Natural killer cell treated with Interleukin-12 subunit alpha and Interleukin-12 subunit beta and Interleukin-15 and Interleukin-18, amount 100 ng/mL, for 72 hours (primary cell): ENCODE measurements at places on chromosomes 3 and 15. TPM values are rescaled to one million over a fixed set of nuclear protein-coding genes. Genes with fewer than 3 reads are reported as not detected.

- H3K27me3 ChIP-seq: no peaks in the 10 kb centered on the region
- no peak overlapping the region for H3K4me3 ChIP-seq
- no peak for DNase-seq
Observed at GRCh38 chr3:190718097-190718496, 144.4 kb downstream of the GMNC start.

DNA sequence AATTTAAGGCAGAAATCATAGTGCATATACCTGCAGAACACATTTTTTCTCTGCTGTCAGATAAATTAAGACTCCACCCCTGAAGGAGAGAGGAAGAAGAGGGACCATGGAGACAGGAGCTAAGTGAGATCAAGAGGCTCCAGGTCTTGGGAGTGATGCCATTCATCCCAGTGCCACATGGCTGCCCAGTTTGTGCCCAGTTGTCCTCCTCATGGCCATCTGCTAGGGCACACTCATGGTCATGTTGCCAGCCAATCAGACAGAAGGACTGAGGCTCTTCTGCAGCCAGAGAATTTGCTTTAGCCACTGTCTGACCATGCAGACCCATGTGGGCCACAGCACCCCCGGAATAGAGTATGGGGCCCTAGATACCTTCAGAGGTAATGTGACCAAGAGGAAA is 270.5 kb upstream of the PROK2 start:
- H3K36me3 ChIP-seq: no peaks in the 10 kb centered on the region
- peaks cover 2% of the 10 kb centered on the region for H3K27me3 ChIP-seq
- no peak overlapping the region for H3K4me3 ChIP-seq
- no peaks in the 10 kb centered on the region for H3K4me1 ChIP-seq

DNA sequence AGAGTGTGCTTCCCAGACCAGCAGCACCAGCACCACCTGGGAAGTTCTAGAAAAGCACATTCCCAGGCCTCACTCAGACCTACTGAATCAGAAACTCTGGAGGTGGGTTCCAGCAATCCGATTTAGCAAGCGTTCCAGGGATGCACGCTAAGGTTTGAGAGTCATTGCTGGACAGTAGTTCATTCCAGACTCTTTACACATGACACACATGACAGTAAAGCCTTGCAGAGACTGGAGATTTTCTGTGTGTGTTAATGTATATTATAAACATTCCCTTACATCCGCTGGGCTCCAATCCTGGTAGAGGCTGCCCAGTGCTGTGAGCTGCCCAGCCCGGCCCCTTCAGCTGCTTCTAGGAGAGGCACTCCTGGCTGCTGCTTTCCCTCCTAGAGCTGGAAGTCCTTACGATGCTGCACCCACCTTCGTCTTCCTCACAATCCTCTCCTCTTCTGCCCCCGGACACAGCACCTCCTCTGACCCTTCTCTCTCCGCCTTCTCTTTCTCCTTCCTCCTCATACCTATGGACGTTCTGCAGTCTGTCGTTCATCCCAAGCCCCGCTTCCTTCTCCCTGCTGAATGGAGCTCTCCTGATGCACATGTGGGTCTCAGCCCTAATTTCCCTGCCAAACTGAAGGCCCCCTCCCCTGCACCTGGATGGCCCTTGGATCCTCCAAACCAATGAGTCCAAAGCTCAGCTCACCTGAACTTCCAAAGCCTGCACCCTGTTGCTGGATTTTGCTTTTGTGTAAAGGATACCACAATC is 44.4 kb downstream of the ITGA11 start:
- peaks cover 14% of the 10 kb centered on the region for H3K27me3 ChIP-seq
- no peaks in the 10 kb centered on the region for H3K36me3 ChIP-seq
- H3K4me3 ChIP-seq: no peak overlapping the region
- DNase-seq: peak; percentile 13
- peaks cover 6% of the 10 kb centered on the region for H3K4me1 ChIP-seq

DNA sequence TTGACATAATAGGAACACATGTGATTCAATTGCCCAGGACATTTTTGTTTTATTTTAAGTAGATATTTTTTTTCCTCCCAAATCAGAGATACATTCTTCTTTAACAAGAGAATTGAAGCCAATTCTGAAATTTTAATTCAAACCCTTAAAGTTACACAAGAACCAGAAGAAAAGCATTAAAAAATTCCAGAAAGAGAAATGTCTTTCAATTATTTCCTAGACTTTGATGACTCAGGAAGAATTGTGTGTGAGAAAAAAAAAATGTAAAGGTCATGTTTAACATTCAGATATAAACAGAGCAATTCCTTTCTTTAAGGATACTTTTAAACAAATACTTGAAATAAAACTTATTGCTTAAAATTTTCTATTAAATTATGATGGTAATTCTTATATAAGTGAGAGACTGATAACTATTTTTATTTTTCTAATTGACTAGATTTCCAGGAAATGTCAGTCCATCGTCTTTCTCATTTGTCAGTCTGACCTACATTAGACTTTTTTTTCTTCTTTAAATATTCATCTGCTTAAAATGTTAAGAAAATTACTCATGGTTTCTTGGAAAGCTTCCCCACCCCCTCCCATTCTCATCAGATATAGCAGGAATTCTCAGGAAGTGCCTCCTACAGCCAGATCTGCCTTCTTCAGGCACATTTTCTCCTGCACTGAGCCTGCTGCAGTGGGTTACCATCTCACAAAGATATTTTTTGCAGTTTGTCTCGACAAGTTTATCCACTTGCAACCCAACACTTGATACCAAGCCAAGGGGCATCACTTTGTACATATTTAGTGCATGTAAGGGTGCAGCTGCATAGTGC is 261.8 kb upstream of the CBLB start:
- peaks cover 5% of the 10 kb centered on the region for H3K4me1 ChIP-seq
- peak overlapping the region; percentile 52 for H3K4me3 ChIP-seq
- H3K36me3 ChIP-seq: no peaks in the 10 kb centered on the region
- no peaks in the 10 kb centered on the region for H3K27me3 ChIP-seq

GRCh38 chr3:65277798-65278197 is 590.0 kb upstream of the ADAMTS9 start:
- no peaks in the 10 kb centered on the region for H3K4me1 ChIP-seq
- no peak overlapping the region for H3K4me3 ChIP-seq
- no peaks in the 10 kb centered on the region for H3K27me3 ChIP-seq
- no peak overlapping the region for H3K27ac ChIP-seq
- DNase-seq: no peak

- no peaks in the 10 kb centered on the region for H3K27me3 ChIP-seq
- H3K27ac ChIP-seq: no peak overlapping the region
- DNase-seq: no peak
- H3K36me3 ChIP-seq: no peaks in the 10 kb centered on the region
- H3K4me3 ChIP-seq: no peak overlapping the region
Observed at GRCh38 chr15:77118882-77119321, 48.0 kb upstream of the TSPAN3 start.

DNA sequence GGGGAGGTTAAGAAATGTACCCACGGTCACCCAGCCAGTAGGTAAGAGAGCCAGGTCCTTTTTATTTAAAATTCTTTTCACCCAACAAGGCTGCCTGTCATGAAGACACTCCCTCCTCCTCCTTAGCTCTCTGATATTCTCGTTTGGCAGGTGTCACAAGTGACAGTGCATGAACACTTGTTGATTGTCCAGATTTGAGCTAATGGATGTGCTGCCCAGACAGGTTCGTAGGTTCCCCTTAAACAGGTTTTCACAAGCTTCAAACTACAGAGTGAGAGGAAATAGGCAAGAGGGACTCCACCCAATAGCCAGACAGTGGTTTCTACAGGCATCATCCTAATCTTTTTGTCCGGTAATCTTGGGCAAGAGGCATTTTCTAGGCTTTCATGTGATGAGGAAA is 32.2 kb downstream of the ATP13A4 start:
- H3K36me3 ChIP-seq: no peaks in the 10 kb centered on the region
- no peaks in the 10 kb centered on the region for H3K4me1 ChIP-seq
- no peak overlapping the region for H3K27ac ChIP-seq
- DNase-seq: no peak

DNA sequence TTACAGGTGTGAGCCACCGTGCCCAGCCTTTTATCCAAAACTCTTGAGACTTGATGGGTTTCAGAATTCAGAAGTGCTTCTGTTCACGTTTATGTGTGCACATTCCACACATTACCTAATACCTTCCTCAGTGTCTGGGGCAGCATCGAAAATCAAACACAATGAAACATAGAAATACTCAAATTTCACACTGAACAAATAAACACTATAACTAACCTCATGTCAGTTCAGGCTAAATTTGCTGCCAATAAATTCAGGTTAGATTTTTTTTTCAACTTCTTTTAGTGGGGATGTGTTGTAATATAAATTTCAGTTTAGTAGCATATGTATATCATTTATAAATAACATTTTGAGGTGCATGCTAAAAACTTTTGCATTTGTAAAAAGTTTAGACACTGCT is 2.8 kb downstream of the EIF2AK4 start:
- H3K27me3 ChIP-seq: peaks cover 6% of the 10 kb centered on the region
- no peak overlapping the region for H3K4me3 ChIP-seq
- peaks cover 11% of the 10 kb centered on the region for H3K36me3 ChIP-seq
- no peak for DNase-seq

DNA sequence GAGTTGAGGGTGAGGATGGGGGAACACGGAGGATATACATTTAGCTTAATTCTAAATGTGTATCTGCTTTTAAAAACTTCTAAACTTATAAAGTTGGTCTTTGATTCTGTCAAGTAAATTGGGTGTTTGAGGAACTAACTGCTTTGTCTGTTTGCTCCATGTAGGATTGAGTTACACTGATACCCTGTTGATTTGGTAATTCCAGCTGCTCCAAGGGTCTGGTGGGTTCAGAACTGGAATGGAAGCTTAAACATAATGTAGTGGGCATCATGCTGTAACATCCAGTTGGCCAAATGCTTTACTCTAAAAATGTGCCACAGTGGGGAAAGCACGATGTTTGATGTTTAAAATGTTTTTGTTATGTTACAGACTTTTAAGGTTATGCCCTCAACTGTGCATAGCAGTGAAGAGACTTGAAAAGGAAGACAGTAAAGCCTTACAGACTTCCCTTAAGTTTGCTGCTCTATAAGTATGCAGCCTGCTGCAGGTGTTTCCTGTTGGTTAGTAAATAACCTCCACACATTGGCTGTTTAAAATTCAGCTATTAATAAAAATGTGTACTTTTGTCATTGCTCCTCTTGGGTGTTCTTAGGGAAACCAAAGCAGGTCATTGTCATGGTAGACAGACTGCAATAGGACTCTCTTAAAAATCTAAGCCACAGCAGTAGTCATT is 5.9 kb upstream of the EDEM1 start:
- H3K4me1 ChIP-seq: peaks cover 8% of the 10 kb centered on the region
- no peak overlapping the region for H3K27ac ChIP-seq
- DNase-seq: no peak
- H3K36me3 ChIP-seq: peaks cover 7% of the 10 kb centered on the region
- no peaks in the 10 kb centered on the region for H3K27me3 ChIP-seq

DNA sequence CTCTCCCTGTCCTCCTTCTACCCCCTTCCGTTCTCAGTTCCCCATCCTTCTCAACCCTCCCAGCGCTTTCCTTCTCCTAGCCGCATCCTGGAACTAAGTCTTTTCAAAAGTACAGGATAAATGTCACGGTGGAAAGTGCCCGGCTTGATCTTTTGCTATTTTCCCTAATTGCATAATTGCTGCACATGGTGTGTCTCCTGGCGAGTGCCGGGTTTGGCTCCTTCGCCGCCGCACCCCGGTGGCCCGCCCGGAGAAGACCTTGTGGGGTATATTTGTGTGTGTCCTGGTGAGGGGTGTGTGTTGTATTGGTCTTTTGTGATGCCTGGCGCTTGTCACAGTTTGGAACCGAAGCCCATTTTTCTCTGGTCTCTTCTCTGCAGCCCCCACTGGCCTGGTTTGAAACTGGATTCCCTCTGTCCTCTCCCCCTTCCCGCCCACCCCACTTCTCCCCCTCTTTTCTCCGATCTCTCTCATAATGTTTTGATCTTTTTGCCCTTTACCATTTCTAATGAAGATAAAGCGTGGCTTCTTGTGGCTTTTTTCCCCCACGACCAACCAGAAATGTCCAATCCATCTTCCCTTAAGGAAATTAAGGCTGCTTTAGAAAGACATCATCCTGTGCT is 692 bp downstream of the UBE2E2 start:
- DNase-seq: no peak
- peak overlapping the region; percentile 86 for H3K4me3 ChIP-seq
- peak overlapping the region; percentile 64 for H3K27ac ChIP-seq
- H3K4me1 ChIP-seq: peaks cover 23% of the 10 kb centered on the region
- H3K27me3 ChIP-seq: peaks cover 32% of the 10 kb centered on the region

GRCh38 chr15:61633951-61634350 is 404.8 kb upstream of the RORA start:
- H3K4me3 ChIP-seq: no peak overlapping the region
- H3K27ac ChIP-seq: no peak overlapping the region
- H3K4me1 ChIP-seq: no peaks in the 10 kb centered on the region
- H3K27me3 ChIP-seq: peaks cover 36% of the 10 kb centered on the region
- DNase-seq: no peak

DNA sequence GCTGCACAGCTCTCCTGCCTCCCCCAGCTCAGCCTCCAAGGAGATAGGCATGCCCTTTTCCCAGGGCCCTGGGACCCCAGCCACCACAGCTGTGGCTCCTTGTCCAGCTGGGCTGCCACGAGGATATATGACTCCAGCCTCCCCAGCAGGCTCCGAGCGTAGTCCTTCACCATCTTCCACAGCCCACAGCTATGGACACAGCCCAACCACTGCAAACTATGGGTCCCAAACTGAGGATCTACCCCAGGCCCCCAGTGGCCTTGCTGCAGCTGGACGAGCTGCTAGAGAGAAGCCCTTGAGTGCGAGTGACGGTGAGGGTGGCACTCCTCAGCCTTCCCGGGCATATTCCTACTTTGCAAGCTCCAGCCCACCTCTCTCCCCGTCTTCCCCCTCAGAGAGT is 20.5 kb upstream of the APEH start:
- peaks cover 3% of the 10 kb centered on the region for H3K27me3 ChIP-seq
- H3K4me1 ChIP-seq: no peaks in the 10 kb centered on the region
- DNase-seq: no peak
- no peaks in the 10 kb centered on the region for H3K36me3 ChIP-seq
- H3K27ac ChIP-seq: no peak overlapping the region

- H3K27me3 ChIP-seq: no peaks in the 10 kb centered on the region
- H3K4me3 ChIP-seq: no peak overlapping the region
- no peaks in the 10 kb centered on the region for H3K36me3 ChIP-seq
- H3K4me1 ChIP-seq: no peaks in the 10 kb centered on the region
Observed at GRCh38 chr3:190213727-190214126, 93.0 kb upstream of the P3H2 start.

- no peak for DNase-seq
- H3K36me3 ChIP-seq: peaks cover 9% of the 10 kb centered on the region
- H3K27me3 ChIP-seq: no peaks in the 10 kb centered on the region
- no peak overlapping the region for H3K27ac ChIP-seq
Observed at GRCh38 chr3:165643425-165643824, 193.8 kb downstream of the BCHE start.

- no peaks in the 10 kb centered on the region for H3K4me1 ChIP-seq
- no peak for DNase-seq
- H3K27ac ChIP-seq: no peak overlapping the region
Observed at GRCh38 chr3:63343674-63344073, 65.6 kb downstream of the SYNPR start.

The CHL1 gene
- not detected for total RNA-seq

The SCN5A gene
- 0.14 TPM for total RNA-seq

The NEDD4 gene
- total RNA-seq: 14.9 TPM

The UBP1 gene
- 88.8 TPM for total RNA-seq

The ACTR8 gene
- total RNA-seq: 41.0 TPM
